ENCODE measurements at places on chromosomes 7 and 10.
A peak's percentile ranks its signal among the peaks of the same experiment; 100 is the strongest.

- H3K27ac ChIP-seq, result peak overlapping the region; percentile 96
- H3K36me3 ChIP-seq, result no peaks in the 10 kb centered on the region
- H3K4me1 ChIP-seq, result peaks cover 61% of the 10 kb centered on the region
Measured at GRCh38 chr7:602341-603141, 82.9 kb upstream of the PDGFA start.

GRCh38 chr7:101133621-101134398, 6.9 kb downstream of the SERPINE1 start:
- no peak overlapping the region for H3K27ac ChIP-seq
- H3K4me3 ChIP-seq, result no peak overlapping the region
- H3K36me3 ChIP-seq, result no peaks in the 10 kb centered on the region
- peaks cover 31% of the 10 kb centered on the region for H3K4me1 ChIP-seq
- peaks cover 13% of the 10 kb centered on the region for H3K27me3 ChIP-seq

- no peak overlapping the region for H3K27ac ChIP-seq
- H3K4me3 ChIP-seq, result no peak overlapping the region
- no peaks in the 10 kb centered on the region for H3K36me3 ChIP-seq
- H3K4me1 ChIP-seq, result no peaks in the 10 kb centered on the region
Measured at GRCh38 chr10:67550046-67550445, 145.9 kb downstream of the CTNNA3 start.

DNA sequence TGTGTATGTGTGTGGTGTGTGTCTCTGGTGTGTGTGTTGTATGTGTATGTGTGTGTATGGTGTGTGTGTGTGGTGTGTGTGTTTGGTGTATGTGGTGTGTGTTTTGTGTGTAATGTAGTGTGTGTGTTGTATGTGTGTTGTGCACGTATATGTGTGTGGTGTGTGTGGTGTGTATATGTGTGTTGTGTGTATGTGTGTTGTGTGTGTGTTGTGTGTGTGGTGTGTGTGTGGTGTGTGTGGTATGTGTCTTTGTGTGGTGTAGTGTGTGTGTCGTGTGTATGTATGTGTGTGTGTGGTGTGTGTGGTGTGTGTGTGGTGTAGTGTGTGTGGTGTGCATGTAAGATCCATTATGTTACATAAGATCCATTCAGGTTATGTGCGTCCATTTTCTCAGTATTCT, 21.9 kb upstream of the VIPR2 start:
- no peaks in the 10 kb centered on the region for H3K36me3 ChIP-seq
- no peaks in the 10 kb centered on the region for H3K4me1 ChIP-seq
- DNase-seq, result peak; percentile 26
- no peak overlapping the region for H3K27ac ChIP-seq
- H3K4me3 ChIP-seq, result no peak overlapping the region

GRCh38 chr7:142130267-142130666, 18.7 kb downstream of the MGAM2 start:
- H3K36me3 ChIP-seq, result no peaks in the 10 kb centered on the region
- H3K4me1 ChIP-seq, result peaks cover 5% of the 10 kb centered on the region
- no peak overlapping the region for H3K4me3 ChIP-seq
- no peaks in the 10 kb centered on the region for H3K27me3 ChIP-seq
